Right renal cortex interstitium (tissue), 3 donors: ENCODE measurements at places on chromosomes 6 and 20. TPM values are rescaled to one million over a fixed set of nuclear protein-coding genes. Genes with fewer than 3 reads are reported as not detected.

Gene SNAP91
- polyA plus RNA-seq, result 0.75 TPM

Gene TMEM200A
- polyA plus RNA-seq, result 26.4 TPM

Gene GABRR1
- 3.0 TPM for polyA plus RNA-seq

- DNase-seq, result no peak
These were observed 26.0 kb downstream of the PRPF6 start for GRCh38 chr20:64006902-64007301.
